Foreskin melanocyte (primary cell): ENCODE measurements at places on chromosomes 6 and 20.
A peak's percentile ranks its signal among the peaks of the same experiment; 100 is the strongest.

DNA sequence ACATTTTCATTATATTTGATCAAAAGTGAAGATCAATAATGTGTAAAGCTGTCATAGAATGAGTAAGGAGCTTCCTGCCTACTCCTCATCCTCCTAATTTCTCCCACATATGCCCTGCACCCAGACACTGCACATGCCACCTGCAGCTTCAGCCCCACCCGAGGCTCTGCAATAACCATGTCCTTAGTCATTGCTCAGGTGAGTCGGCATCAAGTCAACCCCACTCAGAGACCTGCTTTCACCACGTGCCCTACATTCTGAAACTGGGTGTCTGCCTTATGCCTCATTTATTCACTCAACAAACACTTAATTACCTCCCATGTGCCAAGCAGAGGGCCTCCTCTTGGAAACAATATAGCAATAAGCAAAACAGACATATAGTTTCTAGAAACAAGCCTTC is 15.4 kb upstream of the TNFAIP3 start:
- DNase-seq, result no peak

DNA sequence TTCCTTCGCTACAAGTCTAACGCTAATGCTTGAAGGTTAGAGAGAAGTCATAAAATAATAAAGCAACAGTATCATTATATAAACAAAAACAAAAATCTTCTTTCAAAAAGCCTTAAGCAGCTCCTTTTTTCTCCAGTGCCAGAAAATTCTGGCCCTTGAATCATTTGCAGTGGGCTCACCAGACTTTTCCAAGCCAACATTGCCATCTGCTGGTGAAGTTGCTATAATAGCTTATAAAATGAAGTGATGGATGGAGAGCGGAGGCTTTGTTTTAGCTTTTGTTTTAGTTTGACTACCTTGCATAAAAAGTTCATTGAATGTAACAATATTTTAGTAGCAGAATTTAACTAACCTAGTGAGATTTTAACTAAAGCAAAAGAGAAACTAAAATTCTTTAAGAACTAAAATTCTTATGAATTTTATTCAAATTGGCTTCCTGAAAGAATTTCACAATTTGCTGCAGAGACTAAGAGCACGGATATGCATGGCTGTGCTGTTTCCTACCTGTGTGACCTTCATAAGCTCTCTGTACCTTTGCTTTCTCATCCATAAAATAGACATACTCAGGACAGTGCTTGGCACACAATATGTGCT is 44.8 kb upstream of the SLC2A12 start:
- peak; percentile 48 for DNase-seq

- DNase-seq, result no peak
These were observed 153.5 kb downstream of the ZMYND8 start for GRCh38 chr20:47202733-47203667.

GRCh38 chr6:30740540-30740870 is 2.0 kb downstream of the FLOT1 start:
- DNase-seq, result no peak

DNA sequence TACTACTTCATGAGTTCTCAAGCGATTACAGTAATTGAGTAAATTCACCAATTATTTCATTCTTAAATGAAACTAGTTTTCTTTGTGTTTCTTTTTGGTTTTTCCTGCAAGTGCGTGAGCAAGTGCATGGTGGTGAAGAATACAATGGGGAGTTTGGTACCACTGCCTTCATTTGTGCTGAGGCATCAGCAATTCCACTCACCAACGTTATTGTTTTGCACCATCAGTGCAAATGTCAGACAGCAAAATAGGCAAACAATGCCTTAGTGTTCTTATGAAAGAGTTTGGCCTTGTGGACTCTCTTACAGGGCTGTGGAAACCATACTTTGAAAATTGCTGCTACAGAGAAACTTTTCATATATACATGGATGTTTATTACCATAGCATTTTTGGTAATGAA is 8.2 kb downstream of the CDH26 start:
- DNase-seq, result peak; percentile 55

DNA sequence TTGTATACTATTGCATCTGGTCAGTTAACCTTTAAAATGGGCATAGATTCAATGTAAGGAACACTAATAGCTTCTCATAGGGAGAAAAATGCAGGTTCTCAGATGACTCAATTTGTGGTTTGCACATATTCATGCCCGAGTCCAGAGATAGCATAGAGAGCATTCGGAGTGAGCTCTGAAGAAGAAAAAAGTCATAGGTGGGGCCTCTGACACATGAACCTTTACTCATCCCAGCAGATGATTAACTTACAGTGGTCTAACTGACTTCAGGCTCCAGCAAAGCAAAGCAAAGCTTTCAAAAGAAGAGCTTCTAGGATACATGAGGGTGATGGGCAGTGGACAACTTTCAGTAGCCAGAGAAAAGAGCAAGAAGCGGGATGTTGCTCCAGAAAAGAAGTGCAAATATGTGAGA is 55.3 kb upstream of the BTN3A2 start:
- no peak for DNase-seq

DNA sequence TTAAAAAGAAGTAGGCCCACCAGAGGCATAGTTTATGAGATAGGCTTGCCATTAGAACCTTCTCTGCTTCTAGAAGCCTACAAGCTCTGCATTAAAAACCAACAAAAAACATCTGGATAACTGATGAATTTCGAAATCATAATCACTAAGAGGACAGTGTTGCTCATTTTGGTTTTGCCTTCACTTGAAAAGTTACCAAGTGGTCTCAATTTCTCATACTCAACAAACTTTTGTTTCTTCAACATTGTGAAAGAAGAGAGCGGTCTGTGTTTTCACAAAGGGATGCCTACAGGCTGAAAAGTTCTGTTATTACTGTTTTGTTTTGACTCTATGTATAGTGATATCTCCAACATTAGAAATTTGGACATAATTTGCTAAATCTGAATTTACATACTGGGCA is 98.9 kb downstream of the PDSS2 start:
- DNase-seq, result peak; percentile 11

GRCh38 chr20:25269833-25270170 is 21.9 kb downstream of the PYGB start:
- no peak for DNase-seq

DNA sequence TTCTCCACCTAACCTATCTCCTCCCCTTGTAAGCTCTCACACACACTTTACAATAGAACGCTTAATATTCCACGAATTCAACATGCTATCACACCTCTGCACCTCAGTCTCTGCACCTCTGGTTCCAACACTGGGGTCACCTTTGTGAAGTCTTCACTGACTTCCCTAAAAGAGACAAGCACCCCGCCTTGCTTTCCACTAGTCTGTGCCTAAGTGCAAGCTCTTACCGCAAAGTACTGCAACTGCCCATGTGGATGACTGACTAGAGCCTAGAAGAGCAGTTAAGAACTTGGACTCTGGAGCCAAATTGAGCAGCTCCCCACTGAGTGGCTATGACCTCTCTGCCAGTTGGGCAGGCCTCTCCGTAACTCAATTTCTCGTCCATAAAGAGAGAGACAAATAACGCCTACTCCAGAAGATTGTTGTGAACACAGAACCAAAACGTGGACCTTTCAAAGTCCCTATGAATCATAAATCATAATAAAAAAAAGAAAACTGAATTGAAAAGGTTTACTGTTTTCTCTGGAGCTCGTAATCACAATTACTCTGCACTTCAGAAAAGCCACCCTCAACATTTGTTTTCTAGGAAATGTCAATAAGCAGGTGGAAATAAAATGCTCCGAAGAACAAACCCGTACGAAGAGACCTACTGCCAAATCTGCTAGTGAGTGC is 1.2 kb downstream of the IFNGR1 start:
- DNase-seq, result peak; percentile 11

- no peak for DNase-seq
These were observed 501.1 kb upstream of the JAG1 start for GRCh38 chr20:11174861-11175260.
